ENCODE measurements at places on chromosomes 2 and 18.
A peak's percentile ranks its signal among the peaks of the same experiment; 100 is the strongest.

DNA sequence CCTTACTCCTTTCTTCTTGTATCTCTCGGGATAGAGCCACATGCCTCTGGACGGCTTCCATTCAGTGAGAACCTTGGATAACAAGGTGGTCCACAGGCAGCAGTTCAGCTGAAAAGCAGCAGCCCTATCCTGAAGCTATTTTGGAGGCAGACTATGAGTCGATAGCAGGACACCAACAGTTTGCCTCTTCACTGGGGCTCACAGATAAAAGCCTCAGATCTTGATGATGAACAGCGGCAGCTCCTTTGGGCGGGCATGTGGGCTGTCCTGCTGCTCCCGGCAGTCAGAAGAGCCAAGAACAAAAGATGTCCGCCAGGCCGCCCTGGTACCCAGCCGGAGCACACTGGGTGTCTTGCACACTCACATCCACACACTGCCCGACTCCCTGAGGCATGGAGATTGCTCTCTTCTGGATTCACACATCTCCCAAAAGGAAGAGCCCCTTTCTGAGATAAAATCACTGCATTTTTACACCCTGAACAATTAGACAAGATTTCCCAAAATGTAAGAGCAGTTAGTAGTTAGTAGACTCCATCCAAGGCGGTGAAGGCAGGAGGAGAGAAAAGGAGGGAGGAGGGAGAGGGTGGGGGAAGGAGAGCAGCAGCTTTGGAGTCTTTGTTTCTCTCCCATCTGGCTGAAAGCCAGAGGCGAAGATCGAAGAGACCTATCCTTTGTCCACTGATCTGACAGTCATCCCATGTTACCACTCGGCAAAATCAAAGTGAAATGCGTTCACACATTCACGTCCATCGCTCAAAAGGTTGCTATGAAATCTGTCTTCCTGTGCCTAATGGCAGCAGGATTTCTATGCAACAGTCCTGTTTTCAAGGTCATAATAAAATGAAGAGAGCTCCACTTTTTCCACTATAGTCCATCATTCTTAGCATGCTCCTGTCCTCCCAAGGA is 90.1 kb upstream of the KLF7 start:
- DNase-seq: no peak

DNA sequence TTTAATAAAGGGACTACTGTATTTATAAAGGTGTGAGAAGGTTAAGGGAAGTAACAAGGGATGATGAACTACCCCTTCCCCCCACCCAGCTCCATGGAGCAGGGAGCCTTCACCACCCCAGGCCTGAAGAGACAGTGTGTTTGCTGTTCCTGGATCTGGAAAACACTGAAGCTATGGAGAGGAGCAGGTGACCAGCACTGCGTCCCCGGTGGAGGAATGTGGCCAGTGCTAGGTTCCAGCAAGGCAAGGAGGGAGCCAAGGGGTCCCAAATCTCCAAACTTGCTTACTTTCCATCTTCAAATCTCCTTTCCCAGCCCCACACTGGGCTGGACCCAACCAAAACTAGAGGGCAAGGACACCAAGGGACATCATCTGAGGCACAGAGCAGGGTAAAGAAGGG is 128.7 kb upstream of the CD302 start:
- no peak for DNase-seq

DNA sequence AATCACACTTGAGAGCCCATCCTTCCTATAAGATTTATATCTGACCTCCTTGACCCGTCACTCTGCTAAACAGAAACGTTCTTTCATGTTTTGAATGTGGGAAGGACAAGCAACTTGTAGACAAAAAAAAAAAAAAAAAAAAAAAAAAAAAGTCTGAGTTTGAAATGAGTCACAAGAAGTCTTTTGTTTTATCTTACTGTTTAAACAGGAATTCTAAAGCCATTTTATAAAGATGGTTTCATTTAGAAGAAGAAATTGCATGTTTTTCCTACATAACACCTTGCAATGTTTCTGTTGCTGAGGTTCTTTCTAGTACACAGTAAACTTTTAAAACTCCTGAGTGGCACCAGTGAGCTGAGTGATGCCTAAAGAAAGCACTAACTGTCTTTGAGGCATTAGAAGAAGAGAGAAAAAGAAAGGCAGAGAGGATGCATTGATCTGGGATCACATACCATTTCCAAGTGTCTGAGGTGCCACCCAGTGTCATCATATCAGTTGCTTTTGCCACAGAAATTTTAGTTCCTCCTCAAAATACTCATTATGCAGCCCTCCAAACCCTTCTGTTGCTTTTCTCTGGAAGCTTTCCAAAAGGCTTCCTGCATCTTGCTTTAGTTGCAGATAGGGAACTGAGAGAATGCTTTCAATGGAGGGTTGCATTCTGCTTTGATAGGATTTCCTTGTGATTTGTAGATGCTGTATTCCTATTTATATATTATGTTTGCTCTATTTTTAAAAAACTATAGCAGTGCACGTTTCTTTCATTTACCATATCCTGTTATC is 69.1 kb downstream of the ACVR2A start:
- DNase-seq: no peak

DNA sequence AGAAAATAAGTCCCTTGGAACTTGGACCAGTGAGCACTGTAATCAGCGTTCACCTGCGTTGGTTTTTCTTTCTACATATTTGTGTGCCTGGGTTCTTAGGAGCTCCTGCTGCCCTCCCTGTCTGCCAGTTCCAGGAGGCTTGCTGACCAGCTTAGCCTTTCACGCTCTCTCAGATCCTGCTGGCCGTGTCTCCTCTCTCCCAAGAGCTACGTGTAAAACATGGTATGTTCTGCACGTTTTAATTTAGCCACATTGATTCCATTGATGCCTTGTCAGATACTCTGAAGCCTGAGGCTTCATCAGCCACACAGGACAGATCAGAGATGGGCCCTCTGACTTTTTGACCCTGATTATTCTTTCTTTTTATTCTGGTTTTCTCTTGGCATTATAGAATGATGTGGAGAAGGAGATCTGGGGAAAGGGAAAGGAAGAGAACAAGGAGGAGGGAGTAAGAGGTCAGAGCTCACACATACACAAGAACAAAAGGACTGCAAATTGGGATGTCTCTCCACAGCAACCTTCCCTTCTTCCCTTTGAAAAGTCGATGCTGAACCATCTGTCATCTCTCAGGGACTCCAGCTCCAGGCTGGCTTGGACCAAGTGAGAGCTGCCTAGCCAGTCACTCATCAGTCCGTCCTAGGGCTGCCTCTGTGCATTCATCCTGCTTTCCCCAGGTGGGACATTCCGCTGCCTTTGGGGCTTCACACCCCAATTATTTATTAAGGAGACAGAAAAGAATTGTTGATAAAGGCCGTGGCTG is 152.8 kb downstream of the PIK3C3 start:
- no peak for DNase-seq

- DNase-seq: peak; percentile 42
Observed at GRCh38 chr2:181953881-181954537, 31.6 kb upstream of the PPP1R1C start.

DNA sequence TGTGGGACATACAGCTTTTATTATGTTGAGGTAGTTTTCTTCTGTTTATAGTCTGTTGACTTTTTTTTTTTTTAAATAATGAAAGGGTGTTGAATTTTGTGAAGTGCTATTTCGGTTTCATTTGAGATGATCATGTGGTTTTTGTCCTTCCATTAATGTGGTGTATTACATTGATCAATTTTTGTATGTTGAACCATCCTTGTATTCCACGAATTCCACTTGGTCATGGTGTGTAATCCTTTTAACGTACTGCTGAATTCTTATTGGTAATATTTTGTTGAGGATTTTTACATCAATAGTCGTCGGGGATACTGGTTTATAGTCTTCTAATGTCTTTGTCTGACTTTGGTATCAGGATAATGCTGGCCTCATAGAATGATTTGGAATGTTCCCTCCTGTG is 18.8 kb downstream of the ALMS1 start:
- DNase-seq: no peak

DNA sequence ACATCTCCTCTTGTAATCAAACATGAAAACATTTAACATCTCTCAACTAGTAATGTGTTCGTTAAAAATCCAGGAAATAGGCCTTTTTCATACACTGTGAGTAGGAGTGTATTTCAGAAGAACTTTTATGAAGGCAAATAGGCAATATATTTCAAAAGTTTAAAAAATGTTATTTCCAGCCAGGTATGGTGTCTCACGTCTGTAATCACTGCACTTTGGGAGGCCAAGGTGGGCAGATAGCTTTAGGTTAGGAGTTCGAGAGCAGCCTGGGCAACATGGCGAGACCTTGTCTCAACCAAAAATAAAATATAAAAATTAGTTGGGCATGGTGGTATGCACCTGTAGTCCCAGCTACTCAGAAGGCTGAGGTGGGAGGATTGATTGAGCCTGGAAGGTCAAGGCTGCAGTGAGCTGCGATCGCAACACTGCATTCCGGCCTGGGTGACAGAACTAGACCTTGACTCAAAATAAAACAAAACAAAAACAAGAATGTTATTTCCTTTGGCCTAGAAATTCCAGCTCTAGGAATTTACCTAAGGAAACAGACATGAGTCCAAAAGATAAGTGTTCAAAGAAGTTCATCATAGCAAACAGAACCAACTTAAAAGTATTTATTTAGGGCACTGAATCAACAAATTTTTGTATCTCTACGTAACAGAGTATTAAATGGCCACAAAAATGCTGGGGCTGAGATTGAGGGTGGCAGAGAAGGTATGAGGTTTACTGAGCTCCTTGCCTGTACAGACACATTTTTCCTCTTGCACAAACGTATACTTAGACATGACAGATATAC is 14.9 kb downstream of the RBKS start:
- no peak for DNase-seq

GRCh38 chr2:61631321-61631720 is 93.2 kb upstream of the XPO1 start:
- no peak for DNase-seq

DNA sequence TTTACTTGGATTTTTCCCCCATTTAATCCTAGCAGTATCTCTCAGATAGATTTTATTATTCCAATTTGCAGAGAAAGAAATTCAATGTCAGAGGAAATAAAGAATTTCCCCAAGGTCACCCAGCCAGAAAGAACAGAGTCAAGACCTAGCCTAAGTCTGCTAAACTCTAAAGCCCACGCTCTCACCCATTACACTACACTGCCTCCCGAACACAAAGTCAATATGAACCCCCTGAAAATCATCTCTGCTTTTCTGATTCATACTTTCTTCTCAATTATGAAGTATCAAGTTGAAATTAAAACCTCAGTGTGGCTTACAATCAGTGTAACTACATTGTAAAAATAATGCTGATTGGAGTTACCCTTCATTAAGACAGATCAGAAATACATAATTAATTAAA is 89.6 kb downstream of the METTL8 start:
- DNase-seq: no peak

- DNase-seq: no peak
Observed at GRCh38 chr2:158745067-158745865, 49.9 kb upstream of the DAPL1 start.

- no peak for DNase-seq
Observed at GRCh38 chr2:150474326-150475074, 13.0 kb downstream of the RND3 start.

DNA sequence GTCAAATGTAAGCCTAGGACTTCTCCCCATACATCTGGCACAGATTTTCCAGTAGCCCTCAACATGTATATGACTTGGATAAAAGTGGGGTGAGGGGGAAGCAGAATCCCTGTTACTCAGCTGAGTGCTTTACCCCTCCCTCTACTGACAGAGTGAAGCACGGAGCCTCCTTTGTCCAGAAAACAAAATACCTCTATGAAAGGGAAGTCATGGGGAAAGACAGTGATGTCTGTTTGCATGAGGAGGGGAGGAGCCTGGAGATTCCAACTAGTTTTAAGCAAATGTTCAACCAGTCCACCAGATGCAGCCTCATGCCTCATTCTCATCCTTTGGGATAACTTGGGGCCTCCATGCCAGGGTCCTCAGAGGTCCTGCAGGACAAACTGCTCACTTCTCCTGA is 203.9 kb downstream of the SMAD2 start:
- no peak for DNase-seq

GRCh38 chr2:3960106-3960505 is 256.7 kb downstream of the DCDC2C start:
- DNase-seq: no peak

DNA sequence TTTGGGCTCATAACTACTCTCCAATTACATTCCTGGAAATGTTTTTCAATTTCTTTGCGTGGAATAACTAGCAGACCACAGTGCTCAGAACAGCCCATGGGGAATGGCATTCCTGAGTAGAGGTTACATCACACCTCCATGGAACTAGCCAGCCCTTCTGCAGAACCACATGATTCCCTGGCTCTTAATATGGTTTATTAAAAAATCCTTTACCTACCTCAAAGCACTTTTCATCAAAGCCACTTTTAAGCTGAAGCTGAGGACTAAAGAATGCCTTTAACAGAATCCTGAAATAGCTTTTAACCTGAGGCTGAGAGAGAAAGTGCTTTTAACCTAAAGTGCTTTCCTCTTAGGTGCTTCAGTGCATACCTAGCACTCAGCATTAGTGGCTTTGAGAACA is 376.3 kb downstream of the ARHGAP15 start:
- DNase-seq: no peak

DNA sequence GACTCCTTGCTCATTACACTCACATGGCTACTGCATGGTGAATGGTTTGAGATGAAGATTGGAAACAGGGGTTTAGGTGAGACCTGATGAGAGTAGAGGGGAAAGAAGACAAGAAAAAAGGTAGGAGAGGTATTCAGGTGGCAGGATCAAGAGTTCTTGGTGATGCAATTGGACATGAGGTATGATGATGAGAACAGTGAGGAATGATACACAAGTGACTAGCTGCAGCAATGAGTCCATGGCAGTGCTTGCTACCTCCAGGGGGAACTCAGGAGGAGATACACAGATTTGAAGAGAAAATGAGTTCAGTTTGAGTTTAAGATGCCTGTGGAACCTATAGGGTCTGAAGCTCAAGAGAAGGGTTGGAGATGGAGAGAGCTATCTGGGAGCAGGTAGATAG is 62.1 kb upstream of the NFE2L2 start:
- no peak for DNase-seq

- no peak for DNase-seq
Observed at GRCh38 chr2:101337877-101338276, 29.4 kb upstream of the RNF149 start.

DNA sequence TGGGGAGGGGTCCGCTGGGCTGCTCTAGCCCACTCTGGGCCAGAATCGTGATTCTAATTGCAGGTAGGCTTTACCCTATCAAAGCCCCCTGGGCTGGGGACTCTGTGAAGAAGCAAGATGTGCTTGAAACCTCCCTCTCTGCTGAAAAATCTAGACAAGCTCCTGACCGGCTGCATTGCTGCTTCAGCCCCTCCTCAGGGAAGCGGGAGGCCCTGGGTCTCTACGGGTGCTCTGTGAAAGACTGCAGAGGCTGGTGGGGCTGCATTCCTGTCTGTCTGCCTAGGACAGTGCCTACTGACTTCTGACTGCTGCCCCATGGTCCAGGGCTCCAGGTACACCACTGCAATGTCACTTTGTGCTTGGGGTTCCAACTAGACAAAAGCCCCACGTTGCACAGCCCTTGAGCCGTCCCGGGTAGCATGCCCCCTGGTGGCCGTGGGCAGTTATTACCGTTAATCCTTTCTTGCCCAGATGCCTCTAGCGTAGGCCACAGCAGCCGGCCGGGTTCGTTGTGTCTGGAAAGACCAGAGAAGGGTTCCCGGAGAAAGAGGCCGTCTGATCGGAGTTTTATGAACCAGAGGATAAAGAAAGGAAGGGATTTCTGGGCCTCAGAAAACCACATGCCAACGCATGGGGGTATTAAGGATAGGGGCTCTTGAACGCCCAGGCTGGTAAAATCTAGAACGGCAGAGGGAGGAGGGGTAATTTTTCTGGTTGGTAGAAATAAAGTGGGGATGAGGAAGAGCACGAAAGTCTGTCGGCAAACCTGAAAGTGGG is 15.9 kb upstream of the C1QL2 start:
- no peak for DNase-seq

GRCh38 chr2:17540093-17540812 is at the start of gene VSNL1:
Gene VSNL1 (plus strand): TSS chr2:17540696. CDS start chr2:17592075, 51,379 bp downstream.
- no peak for DNase-seq

Data from Panc1 (cell line).